ENCODE measurements at places on chromosomes 2 and 18.

- DNase-seq: no peak
These were observed 38.8 kb downstream of the DNER start for GRCh38 chr2:229675569-229675968.

GRCh38 chr2:59077026-59077725, 836.1 kb upstream of the FANCL start:
- no peak for DNase-seq

GRCh38 chr2:145258903-145259579, 739.1 kb upstream of the ZEB2 start:
- DNase-seq: peak; percentile 15

GRCh38 chr2:129061069-129061768, 742.6 kb upstream of the HS6ST1 start:
- DNase-seq: no peak

- DNase-seq: peak; percentile 53
These were observed 45.4 kb downstream of the SLC40A1 start for GRCh38 chr2:189534854-189535832.

DNA sequence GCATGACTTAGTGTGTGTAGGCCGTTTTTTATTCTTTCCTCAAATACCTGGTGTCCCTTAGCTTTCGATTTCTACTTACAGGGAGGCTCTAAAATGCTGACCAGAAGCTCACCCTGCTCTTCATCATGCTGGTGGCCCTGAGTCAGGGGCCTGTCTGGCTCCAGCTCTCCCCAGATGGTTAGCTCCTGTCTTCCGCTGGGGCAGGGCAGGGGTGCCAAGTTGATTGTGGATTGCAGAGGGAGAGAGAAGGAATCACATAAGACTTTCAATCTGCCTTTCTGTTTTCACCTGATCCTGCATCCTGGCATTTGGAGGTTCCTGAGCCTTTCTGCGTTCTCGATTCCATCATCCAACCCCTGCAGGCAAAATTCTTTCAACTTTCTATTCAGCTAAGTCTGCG, 4.2 kb downstream of the CIB4 start:
- DNase-seq: no peak

- DNase-seq: no peak
These were observed 101.8 kb downstream of the ASAP2 start for GRCh38 chr2:9308186-9308955.
